ENCODE measurements at places on chromosomes 11 and 22.

- no peak for DNase-seq
Observed at GRCh38 chr11:47443028-47443700, 5.8 kb downstream of the RAPSN start.

DNA sequence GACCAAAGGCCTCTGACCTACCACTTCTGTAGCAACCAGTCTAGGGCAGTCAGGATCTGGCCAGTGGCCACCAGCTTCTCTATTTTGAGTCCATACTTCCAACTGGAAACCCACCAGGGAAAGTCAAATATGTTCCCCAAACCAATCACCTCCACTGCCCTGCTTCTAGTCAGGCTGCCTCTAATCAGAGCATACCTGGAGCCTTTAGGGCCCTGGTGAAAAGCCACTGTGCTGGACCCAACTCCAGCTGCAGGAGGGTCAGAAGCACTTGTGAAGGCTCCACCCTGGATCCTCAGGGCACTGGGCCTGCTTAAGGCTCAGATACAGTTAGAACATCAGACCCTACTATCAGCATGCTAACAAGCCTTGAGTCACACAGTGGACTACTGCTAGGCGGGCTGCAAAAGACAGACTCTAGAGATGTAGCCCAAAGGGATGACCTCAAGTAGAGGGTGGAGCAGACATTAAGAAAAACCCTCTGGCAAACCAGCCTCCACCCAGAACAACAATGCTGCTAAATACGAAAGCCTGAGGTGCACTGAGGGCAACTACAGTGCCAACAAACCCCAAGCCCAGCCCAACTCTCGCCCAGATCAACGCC lies 69.2 kb downstream of the DGCR2 start:
- no peak for DNase-seq

DNA sequence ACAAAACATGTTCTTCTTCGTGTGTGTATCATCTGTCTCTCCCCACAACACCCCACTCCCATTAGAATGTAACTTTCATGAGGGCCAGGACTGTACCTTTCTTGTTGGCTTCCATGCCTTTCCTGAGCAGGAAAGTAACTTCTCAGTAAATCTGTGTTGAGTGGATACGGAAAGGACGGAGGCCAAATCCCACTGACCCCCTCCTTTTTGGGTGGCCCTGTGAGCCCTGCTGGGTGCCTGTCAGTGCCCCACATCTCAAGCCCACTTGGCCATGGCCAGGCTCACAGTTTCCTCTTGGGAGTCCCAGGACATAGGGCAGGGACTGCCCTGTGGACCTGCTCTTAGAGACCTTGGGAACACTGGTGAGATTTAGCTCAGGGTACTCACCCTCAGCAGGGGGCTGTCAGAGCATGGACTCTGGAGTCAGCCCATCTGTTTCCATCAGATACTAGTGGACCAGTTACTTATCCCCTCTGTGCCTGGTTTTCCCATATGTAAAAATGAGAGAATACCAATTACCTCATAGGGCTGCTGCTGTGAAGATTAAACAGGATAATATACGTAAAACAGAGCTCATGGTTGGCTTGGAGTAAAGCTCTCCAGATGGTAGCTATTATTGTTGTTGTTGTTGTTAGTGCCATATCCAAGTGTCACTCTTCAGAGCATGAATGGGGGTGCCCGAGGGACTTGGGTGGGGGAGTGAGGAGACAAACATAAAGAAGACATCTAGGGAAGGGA lies 1.0 kb upstream of the C11orf96 start:
- DNase-seq, result no peak

DNA sequence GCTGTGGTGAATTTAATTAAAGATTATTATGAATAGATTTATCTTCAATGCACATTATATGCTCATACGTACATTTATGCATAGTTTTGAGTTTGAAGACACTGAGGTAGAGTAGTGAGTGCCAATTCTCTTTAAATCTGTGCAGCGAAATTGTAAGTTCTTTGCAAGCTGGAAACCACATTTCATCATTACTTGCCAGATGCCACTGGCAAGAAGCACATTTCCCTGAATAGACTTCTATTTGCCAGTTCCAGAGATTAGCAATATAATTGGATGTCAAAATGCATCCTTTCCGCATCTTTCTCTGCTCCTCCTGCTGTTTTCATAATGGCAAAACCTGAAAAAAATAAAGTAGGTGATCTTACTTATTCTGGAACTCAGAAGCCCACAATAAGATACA lies 448.0 kb downstream of the LUZP2 start:
- DNase-seq, result no peak

GRCh38 chr11:64211181-64211872 lies 4.8 kb downstream of the FERMT3 start:
- DNase-seq, result no peak

DNA sequence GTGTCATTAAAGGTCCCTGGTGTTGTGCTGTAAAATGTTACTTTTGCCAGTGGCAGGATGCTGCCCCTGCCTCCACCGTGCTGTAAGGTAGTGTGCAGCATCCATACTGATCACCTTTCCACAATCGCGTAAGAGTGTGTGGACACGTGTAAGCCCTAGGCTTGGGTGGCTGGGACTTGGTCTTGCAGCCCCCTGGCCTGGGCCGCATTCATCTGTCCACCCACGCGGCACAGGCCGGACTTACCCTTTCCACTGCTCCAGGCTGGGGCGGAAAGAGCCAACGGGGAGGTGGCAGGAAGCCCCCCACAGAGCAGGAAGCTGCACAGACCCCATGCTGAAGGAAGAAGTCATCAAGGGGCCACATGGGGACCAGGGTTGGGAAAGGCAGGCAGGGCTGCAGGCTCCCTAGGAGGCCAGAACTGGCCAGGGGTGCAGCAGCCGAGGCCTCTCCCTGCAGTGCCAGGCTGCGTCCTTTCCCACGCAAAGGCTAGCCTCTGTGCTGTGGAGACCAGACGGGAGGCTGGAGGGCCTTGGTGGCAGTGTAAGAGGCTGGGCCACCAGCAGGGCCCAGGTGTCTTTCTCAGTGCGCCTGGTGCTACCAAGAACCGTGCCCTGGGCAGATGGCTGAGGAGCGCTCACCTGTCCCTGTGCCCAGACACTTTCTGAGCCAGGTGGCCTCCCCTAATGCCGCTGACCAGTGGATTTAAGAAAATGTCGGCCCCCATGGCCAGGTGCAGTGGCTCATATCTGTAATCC lies 11.7 kb upstream of the TMEM191C start:
- DNase-seq, result no peak

DNA sequence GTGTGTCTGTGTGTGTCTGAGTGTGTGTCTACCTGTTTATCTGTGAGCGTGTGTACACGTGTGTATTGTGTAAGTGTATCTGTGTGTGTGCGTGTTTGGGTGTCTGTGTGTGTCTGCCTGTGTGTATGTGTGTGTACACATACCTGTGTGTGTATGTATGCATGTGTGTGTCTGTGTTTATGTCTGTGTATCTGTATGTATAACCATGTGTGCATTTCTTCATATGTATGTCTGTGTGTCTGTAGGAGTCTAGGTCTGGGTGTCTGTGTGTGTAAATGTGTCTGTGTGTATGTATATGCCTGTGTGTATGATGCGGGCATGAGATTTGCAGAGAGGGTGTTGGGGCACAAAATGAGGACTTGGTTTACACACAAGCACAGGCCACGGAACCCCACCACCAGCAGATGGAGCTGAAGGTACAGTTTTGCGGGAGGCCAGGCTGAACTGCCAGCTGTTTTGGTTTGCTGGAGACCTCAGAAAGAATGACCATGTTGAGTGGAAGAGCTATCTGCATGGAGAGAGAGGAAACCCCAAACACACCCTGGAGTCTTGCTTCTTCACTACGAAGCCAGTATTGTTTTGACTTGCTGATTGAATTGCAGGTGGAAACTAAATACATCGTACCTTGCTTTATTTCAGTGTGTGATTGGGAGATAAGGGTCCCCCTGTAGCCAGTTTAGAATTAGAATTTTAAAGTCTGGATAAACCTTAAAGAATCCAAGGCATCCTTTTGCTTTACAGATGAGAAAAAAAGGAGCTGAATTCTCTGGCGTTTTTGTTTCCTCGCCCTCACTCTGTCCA lies 497.2 kb downstream of the NTM start:
- no peak for DNase-seq

- DNase-seq, result no peak
Observed at GRCh38 chr11:102921587-102922220, 33.8 kb downstream of the MMP13 start.

- DNase-seq, result no peak
Observed at GRCh38 chr11:73320763-73321603, 12.9 kb downstream of the ARHGEF17 start.

GRCh38 chr22:45639747-45640102 lies 31.9 kb upstream of the ATXN10 start:
- DNase-seq, result peak; percentile 20

- no peak for DNase-seq
Observed at GRCh38 chr11:46381819-46382645, 563 bp downstream of the MDK start.

Data from activated CD4-positive, alpha-beta T cell treated with anti-CD3 and anti-CD28 coated beads, Interleukin-2, Interleukin-4, amounts not matched to agents 100 ng/mL and 50 ng/mL, durations not matched to agents 16 hours and 8 hours (primary cell).